ENCODE measurements at places on chromosomes 2 and 18.

GRCh38 chr18:37694516-37694915, 128.9 kb upstream of the CELF4 start:
- no peak for DNase-seq

- no peak for DNase-seq
Measured at GRCh38 chr2:137521653-137522619, 442.3 kb upstream of the HNMT start.

GRCh38 chr18:4639628-4640310, 184.7 kb upstream of the DLGAP1 start:
- no peak for DNase-seq

- DNase-seq, result no peak
Measured at GRCh38 chr2:58035352-58035751, 11.3 kb upstream of the VRK2 start.

- no peak for DNase-seq
Measured at GRCh38 chr2:225788571-225789094, 389.1 kb downstream of the NYAP2 start.

DNA sequence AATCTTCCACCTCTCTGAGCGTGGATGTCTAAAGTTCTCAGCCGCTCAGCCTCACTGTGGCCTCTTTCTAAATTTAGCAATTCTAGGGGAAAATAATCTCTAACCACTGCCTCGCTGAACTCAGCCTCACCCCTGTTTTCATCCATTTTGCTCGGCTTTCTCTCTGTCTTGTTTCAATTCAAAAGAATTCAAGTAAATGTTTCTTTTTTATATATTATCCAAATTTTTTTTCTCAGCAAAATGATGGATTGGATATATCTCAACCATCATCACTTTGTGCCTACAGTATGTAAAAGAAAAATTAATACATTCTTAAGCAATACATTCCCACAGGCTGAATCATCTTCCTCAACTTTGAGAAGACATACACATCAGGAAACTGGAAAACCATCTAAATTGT, 24.0 kb upstream of the GALNT5 start:
- DNase-seq, result no peak

DNA sequence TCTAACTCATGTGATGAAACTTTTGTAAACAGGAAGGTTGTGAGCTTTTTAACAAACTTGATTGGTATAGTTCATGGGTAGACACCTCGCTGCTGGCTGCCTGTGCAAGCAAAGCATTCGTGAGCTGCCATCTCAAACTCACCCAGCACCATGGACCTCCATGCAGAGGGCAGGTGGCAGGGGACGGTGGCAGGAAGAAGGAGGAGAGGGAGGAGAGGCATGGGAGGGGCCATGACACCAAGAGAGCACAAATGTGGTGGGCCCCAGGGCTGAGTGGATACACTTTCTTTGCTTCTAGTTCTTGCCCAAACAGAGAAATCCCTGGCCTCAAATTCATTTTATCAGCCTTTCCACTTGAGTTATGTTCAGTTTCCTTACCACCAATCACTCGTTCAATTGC, 29.1 kb downstream of the AFG3L2 start:
- DNase-seq, result no peak

DNA sequence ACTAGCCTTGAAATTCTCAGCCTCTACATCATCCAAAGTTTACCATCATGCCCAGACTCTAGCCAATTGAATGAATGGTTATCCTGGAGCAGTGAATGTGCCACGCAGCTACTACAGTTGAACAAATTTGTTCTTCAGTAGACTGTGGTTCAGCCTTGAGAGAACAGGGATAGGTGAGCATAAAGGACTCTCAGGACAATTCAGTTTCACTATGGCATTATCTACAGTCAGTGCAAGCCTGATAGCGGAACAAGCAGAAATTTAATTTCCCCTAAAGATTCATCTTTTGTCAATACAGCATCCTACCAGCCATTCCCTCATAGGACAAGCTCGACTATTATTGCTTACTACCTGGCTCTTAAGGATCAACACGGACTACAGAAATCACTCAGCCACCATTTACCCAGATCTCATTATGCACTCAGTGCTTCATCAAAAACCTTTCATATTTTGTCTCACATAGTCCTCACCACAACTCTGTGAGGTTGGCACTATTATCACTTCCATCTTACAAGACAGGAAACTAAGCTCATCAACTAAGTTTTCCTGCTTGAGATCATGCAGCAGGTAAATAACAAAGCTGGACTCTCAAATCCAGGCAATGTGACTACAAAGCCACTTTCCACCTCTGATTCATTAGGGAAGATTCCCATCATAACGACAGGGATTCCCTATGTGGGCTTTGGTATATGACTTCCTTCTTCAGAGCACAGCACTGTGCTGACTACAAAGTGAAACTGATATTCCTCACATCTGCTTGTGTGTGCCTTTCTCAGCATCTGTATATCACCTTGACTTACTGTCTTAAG, 181.5 kb upstream of the ACVR2A start:
- DNase-seq, result no peak

- no peak for DNase-seq
Measured at GRCh38 chr2:228140934-228141528, 40.5 kb downstream of the SPHKAP start.

DNA sequence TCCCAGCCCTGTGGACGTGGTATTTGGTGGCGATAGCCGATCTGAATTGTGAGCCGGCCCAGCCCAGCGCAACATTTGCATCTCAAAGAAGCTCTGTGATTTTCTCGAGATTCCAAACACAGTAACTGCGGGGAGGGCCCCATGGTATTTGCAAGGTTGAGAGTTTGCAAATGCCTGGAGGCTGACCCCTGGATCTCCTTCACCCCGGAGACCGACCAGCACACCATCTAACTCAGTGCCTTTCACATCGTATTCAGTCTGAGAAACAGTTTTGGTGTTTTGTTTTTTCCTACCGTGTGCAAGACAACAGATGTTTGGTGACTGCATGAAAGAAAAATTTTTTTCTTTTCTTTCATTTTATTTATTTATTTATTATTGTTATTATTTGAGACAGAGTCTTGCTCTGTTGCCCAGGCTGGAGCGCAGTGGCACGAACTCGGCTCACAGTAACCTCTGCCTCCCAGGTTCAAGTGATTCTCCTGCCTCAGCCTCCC, 40.3 kb downstream of the MYCN start:
- no peak for DNase-seq

DNA sequence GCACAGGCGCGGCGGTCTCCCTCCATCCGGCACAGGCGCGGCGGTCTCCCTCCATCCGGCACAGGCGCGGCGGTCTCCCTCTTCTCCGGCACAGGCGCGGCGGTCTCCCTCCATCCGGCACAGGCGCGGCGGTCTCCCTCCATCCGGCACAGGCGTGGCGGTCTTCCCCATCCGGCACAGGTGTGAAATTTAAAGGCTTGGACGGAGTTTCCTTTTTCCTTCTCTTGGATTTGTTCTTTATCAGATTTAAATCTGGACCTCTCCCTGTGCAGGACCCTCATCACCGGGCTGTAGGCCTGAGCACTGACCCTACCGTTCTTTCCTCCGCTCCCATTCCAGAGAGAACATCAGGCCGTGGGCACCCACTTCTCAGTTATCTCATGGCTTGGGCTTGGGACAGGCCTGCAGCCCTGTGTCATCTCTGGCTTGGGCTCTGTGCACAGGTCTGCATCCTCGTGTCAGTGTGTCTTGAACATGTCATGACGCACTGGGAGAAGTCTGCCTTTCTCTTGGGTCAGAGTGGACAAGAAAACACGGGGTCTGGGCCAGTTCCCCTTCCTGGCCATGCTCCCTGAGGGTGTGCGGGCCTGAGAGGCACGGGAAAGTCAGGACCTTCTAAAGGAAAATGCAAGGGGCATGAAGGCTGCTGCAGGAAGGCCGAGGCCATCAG, 53.9 kb upstream of the PXDN start:
- no peak for DNase-seq

- DNase-seq, result no peak
Measured at GRCh38 chr2:10220902-10221391, 81.8 kb upstream of the HPCAL1 start.

GRCh38 chr2:145221516-145221915, 701.6 kb upstream of the ZEB2 start:
- no peak for DNase-seq

GRCh38 chr2:173678186-173678585, 287.0 kb downstream of the SP3 start:
- DNase-seq, result no peak

DNA sequence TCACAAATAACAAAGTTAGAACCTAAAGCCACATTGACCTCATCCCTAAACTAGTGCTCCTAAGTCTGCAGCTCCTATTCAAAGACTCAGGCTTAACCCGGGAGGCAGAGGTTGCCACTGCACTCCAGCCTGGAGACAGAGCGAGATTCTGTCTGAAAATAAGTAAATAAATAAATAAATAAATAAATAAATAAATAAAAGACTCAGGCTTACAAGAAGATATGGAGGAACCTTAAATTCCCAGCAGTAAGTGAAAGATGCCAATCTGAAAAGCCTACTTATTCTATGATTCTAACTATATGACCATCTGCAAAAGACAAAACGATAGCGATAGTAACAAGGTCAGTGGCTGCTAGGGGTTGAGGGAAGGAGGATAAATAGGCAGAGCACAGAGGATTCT, 101.7 kb downstream of the DDX1 start:
- DNase-seq, result no peak

DNA sequence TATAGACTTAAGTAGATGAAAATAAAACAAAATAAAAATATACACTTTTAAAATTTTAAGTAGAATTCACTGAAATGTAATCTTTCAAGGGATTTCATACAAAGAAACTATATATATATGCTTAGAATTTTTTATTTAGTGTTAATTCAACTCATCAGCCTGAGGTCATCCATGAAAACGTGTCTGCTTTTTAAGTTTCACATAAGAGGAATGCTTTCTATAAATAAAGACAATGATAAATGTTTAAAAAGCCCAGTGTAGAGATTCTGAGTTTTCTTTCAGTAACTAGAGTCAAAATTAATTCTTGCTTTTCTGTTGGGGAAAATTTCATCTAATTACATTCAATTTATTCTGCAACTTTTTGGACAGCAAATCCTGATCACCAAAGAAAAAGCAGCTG, 213.3 kb downstream of the MBD5 start:
- no peak for DNase-seq

GRCh38 chr18:51417643-51418483, 220.4 kb upstream of the MEX3C start:
- DNase-seq, result no peak

GRCh38 chr18:49862656-49863385, 49.5 kb upstream of the ACAA2 start:
- DNase-seq, result no peak

DNA sequence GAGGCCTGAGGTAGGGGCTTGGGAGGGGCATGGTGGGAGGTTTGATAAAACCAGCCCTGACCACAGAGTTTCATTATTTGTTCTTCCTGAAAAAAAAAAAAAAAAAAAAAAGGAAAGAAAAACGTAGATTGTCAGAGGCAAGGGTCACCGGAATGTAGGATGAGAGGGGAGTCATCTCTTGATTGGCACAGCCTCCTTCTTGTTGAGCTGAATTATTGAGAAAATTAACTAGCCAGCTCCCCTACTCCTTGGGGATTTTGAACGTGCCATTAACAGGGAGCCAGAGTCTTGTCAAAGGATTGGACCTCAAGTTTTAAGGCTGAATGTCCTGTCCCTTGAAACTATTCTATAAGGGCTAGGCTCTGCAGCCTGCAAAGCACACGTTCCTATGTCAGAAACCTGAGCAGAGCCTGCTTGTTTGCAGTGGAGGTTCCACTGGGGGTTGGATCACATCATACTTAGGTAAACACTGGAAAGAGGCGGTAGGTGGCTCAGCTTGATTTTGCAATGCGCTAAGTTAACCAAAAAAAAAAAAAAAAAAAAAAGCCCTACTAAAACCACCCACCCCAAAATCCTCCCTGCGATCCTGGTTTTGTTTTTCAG, 2.3 kb downstream of the INHBB start:
- no peak for DNase-seq

- no peak for DNase-seq
Measured at GRCh38 chr18:37222999-37223378, 342.6 kb downstream of the CELF4 start.

DNA sequence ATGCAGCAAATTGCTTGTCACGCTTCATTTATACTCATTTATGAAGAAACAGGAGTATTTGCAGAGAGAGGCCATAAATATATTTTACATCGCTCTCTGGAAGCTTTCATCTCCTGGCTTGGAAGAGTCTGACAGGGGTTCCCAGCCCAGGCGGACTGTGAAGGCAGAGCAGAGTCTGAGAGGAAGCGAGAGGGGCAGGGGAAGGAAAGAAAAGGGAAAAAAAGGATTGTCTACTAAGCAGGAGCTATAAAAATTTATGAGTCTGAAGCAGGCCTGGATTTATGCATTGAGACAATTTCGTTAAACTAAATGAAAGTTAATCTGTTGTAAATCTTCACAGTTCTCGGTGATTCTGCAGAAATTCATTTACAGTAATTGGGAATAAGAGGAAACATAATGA, 143.9 kb upstream of the GYPC start:
- no peak for DNase-seq

- no peak for DNase-seq
Measured at GRCh38 chr2:85427300-85427835, 8.9 kb downstream of the SH2D6 start.

- DNase-seq, result no peak
Measured at GRCh38 chr2:180653481-180653880, 326.9 kb upstream of the UBE2E3 start.

- no peak for DNase-seq
Measured at GRCh38 chr2:184205048-184205596, 393.2 kb upstream of the ZNF804A start.

DNA sequence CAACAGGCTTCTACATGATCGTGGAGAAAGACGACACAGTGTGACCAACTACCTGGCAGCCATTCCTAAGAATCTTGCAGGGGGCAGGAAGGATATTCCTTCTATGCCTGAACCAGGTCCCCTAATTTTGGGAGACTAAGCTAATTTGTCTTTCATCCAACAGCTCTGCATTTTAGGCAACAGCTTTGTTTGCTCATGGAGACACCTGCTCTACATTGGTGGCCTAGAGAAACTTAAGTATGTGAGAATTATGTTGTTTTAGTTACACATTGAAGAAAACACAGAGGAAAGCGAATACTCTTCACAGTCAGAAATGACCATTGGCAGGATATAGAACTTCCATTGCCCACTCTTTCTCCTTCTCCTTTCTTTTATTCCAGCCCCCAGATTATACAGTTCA, 75.2 kb downstream of the ASXL3 start:
- no peak for DNase-seq

GRCh38 chr2:23578964-23579671, 194.1 kb downstream of the KLHL29 start:
- DNase-seq, result no peak

GRCh38 chr2:191859681-191860080, 12.8 kb upstream of the CAVIN2 start:
- DNase-seq, result no peak

GRCh38 chr2:27860111-27860510, 30.1 kb downstream of the RBKS start:
- DNase-seq, result no peak

DNA sequence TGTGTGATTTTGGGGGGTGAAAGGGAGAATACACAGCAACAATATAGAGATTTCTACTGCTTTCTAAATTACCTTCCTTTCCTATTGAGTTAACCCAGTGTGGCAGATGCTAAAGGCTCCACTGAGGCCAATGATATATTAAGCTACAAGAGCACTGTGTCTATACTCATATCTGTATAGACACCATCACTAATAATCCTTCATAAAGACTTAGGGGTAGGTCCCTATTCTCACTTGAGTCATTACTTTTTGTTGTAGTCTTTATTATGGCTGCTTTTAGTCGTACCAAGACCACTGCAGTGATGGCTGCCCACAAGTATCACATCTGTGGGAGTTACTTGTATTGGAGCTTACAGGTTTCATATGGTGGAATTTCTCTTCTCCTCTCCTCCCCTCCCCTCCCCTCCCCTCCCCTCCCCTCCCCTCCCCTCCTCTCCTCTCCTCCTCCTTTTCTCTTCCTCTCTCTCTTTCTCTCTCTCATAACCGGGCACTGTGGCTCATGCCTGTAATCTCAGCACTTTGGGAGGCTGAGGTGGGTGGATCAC, 637.6 kb downstream of the ADCYAP1 start:
- DNase-seq, result no peak
